ENCODE measurements at places on chromosomes 7 and 10. TPM values are rescaled to one million over a fixed set of nuclear protein-coding genes. Genes with fewer than 3 reads are reported as not detected.

ZP3 gene
- polyA plus RNA-seq: 0.63 TPM

HOXA7 gene
- 5.3 TPM for polyA plus RNA-seq

CTAGE15 gene
- polyA plus RNA-seq: not detected

XRCC2 gene
- polyA plus RNA-seq: 0.84 TPM

CYP3A7 gene
- 0.17 TPM for polyA plus RNA-seq

CEP41 gene
- 23.6 TPM for polyA plus RNA-seq

MYL10 gene
- not detected for polyA plus RNA-seq

IFIT2 gene
- 2.9 TPM for polyA plus RNA-seq

FKBP14 gene
- 54.6 TPM for polyA plus RNA-seq

SLC39A12 gene
- polyA plus RNA-seq: not detected

CPA1 gene
- polyA plus RNA-seq: 0.07 TPM

GNAT3 gene
- not detected for polyA plus RNA-seq

SSC4D gene
- polyA plus RNA-seq: 0.45 TPM

CALHM3 gene
- not detected for polyA plus RNA-seq

SPAG6 gene
- not detected for polyA plus RNA-seq

NXPH1 gene
- not detected for polyA plus RNA-seq

TEX36 gene
- polyA plus RNA-seq: not detected

PTF1A gene
- not detected for polyA plus RNA-seq

SYT15B gene
- 0.11 TPM for polyA plus RNA-seq

RADIL gene
- polyA plus RNA-seq: 0.07 TPM

ANLN gene
- 34.0 TPM for polyA plus RNA-seq

TLX1 gene
- not detected for polyA plus RNA-seq

PDE6C gene
- not detected for polyA plus RNA-seq

SLC18A3 gene
- not detected for polyA plus RNA-seq

MNX1 gene
- not detected for polyA plus RNA-seq

GHRHR gene
- not detected for polyA plus RNA-seq
